ENCODE measurements at places on chromosomes 7 and 10.

GRCh38 chr7:101241443-101242349, 3.2 kb downstream of the FIS1 start:
- no peak for DNase-seq

GRCh38 chr10:101487399-101487798, 100.7 kb downstream of the POLL start:
- no peak for DNase-seq

DNA sequence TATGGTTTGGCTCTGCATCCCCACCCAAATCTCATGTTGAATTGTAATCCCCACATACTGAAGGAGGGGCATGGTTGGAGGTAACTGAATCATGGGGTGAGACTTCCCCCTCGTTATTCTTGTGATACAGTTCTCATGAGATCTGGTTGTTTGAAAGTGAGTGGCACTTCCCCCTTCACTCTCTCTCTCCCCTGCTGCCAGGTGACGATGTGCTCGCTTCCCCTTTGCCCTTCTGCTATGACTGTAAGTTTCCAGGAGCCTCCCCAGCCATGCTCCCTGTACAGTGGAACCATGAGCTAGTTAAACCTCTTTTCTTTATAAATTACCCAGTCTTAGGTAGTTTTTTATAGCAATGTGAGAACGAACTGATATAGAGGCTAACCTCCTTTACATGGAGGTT, 16.6 kb downstream of the PLPP4 start:
- DNase-seq = no peak

- DNase-seq = peak; percentile 28
These were observed at the start of gene ADIRF for GRCh38 chr10:86968271-86968993. ADIRF (plus strand) TSS chr10:86968482; CDS start chr10:86968545, 63 bp downstream.

DNA sequence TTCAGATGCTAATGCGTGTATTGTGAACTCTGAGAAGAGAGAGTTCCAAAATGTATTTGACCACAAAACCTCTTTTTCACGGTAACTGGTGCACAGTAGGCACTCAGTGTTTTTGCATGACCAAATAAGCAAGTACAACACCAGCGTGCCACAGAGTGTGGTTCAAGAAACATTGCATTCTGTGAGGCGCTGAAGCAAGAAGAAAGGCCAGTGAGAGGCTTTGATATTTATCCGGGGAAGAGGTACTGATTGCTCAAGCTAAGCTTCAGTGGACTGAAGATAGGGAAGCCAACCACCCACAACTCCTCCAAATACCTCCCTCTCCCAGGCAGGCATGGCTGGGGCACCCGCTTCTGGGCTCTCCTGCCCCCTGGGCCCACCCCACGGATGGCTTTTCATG, 611.2 kb downstream of the SDK1 start:
- DNase-seq = no peak

DNA sequence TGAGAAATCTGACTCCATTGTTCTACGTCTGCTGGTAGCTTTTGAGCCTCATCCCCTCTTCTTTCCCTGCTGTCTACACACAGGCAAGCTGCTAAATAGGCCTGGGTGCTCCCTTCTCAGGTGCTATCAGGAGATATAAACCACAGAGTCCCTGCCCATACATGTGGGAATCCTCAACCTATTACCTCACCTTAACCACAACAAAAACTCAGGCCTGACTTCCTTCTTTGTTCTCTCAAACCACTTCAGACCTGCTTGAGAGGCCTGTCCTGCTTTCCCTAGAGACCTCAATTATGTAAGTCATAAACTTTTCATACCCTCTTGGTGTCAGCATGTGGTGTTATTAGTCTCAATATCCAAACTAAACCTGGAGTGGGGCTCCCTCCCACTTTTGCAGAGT, 75.0 kb upstream of the MAGI2 start:
- no peak for DNase-seq

DNA sequence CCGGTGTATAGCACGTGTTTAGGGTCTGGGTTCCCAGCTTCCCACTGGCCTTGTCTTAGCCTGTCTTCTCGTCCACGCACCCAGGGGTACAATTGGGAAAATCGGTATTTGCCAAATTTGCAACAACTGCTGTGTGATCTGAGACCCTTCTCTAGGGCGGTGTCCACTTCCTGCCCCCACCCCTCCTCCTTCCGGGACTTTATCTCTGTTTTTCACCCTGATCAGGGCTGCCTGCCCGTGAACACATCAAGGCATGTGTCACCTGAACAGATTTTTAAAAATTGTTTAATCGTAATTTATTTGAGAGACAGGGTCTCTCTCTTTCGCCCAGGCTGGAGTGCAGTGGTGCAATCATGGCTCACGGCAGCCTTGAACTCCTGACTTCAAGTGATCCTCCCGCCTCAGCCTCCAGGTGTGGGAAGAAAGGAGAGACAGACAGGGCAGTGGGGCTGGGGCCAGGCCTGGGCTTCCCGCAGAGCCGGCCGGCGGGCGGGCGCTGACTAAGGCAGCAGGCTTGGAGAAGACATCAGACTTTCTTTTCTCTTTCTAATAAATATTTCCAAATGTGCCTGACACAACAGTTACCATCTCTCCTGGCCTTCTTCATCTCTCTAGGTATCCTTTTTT, 27.5 kb downstream of the ELFN1 start:
- no peak for DNase-seq

GRCh38 chr10:51364674-51365073, 290.4 kb downstream of the PRKG1 start:
- DNase-seq = no peak

- DNase-seq = peak; percentile 56
These were observed 77.6 kb downstream of the VPS41 start for GRCh38 chr7:38831259-38831996.
